ENCODE measurements at places on chromosomes 5 and 9.
A peak's percentile ranks its signal among the peaks of the same experiment; 100 is the strongest.

- DNase-seq: no peak
Measured at GRCh38 chr5:36957953-36958537, 81.5 kb downstream of the NIPBL start.

DNA sequence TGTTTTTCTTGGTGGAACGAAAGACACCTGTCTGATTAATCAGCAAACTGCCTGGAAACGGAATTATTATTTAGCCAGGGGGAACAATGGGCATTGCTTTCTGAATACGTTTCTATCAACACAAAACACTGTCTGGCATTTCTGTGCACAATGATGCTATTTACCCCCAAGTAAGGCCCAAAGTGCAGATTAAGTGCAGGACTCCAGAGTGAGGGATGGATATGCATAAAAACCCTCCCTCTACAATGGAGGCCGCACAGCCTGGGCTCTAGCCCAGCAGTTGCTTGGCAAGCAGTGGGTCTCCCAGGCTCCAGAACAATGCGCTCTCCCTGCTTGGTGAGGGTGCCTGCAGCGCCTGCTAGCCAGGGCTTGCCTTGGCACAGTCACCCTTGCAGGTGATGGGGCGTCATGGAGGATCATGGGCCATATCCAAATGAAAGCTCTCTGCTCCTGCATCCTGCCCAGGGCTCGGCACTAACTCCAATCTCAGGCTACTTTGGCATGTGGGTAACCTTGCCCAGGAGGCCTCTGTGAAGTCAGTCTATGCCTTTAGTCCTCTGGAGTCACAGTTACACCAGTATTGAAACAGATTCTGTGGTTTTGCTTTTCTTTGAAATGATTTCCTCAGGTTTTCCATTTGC is 11.5 kb upstream of the SPATA24 start:
- no peak for DNase-seq

GRCh38 chr9:95411054-95411892 is 93.8 kb upstream of the FANCC start:
- no peak for DNase-seq

DNA sequence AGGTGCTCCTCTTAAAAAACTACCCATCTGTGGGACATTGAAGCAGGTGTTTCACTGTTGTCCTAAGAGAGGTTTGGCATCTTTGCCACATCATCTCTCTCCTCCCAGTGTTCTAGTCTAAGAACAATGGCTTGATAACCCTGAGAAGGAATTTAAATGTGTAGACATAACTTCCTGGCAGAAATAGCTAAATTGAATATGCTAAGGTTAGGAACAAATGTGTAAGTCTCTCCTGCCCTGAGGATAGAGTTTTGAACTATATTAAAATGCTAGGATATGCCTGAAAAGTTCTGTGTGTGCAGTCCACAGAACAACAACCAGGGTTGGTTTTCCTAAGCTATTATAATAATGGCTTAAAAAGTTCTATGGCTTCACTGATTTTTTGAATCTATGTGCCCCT is 106.6 kb downstream of the LRRC70 start:
- DNase-seq: no peak

DNA sequence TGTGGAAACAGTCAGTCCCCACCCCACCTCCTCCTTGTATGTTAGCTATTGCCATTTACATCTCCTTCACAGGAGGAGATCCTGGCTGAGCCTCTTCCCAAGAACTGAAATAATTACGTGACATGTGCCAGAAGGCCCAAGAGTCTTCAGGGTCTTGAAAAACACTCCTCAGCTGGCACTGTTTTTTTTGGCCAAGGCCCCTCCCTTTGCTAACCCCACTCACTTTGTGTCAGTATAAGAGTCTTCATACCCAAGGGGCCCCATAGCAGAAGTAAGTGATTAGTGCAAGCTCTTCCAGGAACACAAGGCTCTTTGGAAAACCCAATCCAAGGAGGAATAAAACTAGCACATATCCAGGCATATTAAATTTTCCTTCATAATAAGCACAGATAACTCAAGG is 5.7 kb upstream of the LARP1 start:
- DNase-seq: no peak

DNA sequence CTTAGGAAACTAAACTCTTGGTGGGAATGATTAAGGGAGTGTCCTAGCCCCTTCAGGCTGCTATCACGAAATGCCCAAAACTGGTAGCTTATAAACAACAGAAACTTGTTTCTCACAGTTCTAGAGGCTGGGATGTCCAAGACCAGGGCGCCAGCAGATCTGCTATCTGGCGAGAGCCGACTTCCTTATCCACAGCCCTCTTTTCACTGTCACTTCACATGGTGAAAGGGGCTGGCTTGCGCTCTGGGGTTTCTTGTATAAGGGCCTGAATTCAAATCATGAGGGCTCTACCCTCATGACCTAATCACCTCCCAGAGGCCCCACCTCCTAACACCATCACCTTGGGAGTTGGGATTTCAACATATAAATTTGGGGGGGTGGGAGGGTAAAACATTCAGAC is 49.1 kb downstream of the IPPK start:
- no peak for DNase-seq

DNA sequence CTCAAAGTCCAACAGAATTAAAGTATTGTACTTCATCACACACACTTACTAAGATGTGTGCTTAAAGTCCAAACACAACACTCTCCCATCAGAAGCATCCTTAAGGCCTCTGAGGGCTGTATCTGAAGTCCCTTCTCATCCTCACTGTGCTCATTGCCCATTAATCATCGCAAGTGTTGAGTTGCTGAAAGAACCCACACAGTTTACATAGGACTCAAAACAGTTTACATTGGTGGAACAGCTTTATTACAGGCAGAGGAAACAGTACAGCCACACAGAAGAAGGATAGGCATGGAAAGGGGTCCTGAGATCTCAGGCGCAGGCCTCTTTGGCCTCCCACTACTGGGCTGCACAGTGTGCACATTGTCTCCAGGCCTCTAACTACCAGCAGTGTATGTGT is 113.4 kb downstream of the CMYA5 start:
- no peak for DNase-seq

DNA sequence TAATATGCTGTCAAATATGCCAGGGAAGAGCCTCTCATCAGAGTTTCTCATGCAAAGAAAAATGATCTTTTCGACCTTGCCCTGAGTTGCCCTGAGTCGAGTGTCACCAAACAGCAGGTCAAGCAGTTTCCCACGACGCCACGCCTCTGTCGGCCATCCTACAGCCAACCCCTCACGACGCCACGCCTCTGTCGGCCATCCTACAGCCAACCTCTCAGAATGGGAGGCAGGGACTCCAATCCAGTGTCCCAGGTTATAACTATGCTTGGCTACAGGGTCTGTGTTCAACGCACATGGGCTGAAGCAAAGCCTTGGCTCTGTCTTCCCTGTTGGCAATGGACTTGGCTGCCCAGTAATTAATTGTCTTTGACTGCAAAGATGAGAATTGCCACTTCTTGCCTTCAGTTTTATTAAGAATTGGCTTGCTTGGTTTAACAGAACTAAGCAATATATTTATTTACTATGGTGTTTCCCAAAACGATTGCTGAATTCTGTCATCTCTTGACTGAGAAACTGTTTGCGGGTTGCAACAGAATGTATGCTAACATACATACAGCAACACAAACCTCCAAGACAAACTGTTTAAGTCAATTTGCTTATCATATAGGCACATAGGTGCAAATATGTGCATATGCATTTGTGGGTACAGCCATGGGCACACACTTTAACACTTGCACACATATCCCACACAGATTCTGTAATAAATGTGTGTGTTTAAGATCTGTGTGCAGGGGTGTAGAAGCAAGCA is 352.9 kb downstream of the GLIS3 start:
- DNase-seq: no peak

GRCh38 chr9:121289772-121290370 is 21.9 kb downstream of the GSN start:
- DNase-seq: no peak

GRCh38 chr5:142317753-142318152 is 7.1 kb downstream of the SPRY4 start:
- DNase-seq: no peak

- no peak for DNase-seq
Measured at GRCh38 chr5:53321073-53321472, 159.4 kb upstream of the FST start.

- no peak for DNase-seq
Measured at GRCh38 chr9:13502484-13502883, 223.0 kb upstream of the MPDZ start.

GRCh38 chr5:56800186-56800585 is 15.2 kb upstream of the MAP3K1 start:
- DNase-seq: no peak

GRCh38 chr5:153491856-153492255 is 1.4 kb downstream of the GRIA1 start:
- DNase-seq: no peak

DNA sequence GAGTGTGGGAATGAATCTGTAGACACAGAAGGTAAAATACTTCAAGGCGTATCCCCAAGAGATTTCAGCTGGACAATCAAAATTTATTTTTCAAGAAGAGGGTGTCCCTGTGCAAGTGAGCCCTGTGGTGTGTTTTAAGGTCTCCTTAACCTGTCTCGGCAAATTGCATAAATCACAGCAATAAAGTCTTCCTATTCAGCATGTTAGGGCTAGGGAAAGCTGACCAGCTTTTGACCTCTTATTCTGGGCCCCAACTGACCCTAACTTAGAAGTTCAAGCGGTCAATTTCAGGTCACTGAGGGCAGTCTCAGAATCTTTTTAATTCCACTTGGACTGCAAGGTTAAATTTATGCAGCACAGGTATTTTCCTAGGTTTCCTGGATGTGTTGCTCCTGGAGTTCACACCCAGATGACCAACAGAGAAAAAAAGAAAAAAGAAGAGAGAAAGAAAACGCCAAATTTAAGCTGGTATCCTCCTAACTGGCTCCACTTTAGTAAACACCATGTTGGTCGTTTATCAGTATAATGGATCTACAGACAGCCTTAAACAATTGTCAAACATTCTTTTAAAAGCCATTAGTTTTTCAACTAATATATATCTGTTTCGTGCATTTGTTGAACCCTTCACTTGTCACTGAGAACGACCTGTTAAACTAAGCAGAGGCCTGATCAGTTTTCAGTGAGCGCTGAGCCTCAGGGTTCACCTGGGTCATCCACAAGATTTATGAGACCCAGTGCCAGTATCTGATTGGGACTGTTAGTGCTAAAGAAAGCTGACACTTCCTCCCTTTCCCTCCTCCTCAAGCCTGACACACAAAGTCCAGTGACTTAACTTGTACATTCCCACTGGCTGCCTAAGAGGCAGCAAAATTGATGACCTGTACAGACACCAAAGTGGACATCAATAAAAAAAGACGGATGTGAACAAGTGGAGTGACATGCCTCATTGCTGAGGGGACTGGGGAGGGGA is 546.1 kb downstream of the NR2F1-AS1 start:
- DNase-seq: no peak

DNA sequence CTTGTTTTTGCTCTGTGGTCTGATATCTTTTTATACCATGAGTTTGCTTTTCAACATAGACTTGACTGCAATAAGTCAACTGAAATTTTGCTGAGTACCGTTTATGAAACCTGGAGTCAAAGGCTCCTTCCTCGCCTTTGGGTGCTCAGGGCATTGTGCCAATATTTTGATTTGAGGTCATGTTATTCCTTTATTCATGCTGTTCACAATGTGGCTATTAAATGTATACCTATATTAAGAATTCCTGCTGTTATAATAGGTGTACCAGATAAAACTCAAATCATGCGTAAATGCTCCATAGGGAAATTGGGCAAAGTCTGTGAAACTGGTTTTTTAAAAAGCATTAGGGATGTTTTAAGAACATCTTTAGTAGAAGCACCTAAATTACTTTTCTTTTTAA is 334.0 kb upstream of the NUDT12 start:
- no peak for DNase-seq

DNA sequence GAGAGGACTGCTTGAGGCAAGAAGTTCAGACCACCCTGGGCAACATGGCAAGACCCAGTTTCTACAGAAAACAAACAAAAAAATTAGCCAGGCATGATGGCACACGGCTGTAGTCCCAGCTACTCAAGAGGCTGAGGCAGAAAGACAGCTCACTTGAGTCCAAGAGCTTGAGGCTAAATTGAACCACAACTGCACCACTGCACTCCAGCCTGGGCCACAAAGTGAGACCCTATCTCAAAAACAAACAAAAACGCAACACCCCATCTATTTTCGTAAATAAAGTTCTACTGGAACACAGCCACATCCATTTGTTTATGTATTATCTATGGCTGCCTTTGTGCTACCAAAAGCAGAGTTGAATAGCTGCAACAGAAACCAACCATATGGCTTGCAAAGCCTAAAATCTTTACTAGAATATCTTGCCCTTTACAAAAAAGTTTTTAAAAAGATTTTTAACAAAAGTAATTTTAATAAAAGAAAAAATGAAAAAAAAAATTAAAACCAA is 67.5 kb downstream of the SETX start:
- no peak for DNase-seq

GRCh38 chr9:16310278-16311110 is 560.0 kb downstream of the BNC2 start:
- no peak for DNase-seq

DNA sequence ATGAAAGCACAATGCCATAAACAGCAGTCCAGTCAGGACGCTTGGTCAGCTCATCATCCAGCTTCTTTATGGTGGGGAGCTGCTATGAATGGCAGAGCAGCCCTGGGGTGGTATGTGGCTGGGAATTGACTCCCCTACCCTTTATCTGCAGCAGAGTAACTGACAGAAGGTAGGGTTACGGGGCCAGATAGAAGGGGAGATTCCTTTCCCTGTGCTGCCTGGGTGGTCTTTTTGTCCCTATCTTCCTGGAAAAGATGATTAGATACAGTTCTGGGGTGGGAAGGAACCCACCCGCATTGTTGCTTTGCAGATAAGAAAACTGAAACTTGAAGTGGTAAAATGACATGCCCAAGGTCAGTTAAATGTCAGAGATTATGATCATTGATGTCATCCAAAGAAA is 405.5 kb downstream of the ARHGEF28 start:
- DNase-seq: no peak

- DNase-seq: peak; percentile 4
Measured at GRCh38 chr9:4099976-4100735, 199.7 kb downstream of the GLIS3 start.

- DNase-seq: no peak
Measured at GRCh38 chr5:112534611-112535255, 115.7 kb upstream of the EPB41L4A start.

DNA sequence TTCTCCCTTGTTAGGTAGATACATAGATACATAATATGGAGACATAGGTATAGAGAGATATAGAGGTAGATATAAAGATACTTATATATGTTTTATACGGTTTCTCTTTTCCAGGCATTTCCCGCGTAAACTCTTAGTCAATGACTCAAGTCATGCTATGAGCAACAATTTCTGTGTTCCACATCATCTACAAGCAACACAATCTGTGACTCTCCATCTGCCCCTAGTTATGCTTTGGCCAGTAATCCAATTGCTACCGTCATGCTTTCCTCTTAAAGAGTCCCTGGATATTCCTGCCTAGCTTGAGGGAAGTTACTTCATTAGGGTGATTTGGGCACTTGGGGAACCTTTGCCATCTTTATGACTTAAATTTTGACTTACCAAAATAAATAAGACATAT is 129.0 kb upstream of the ADAMTS16 start:
- no peak for DNase-seq

- no peak for DNase-seq
Measured at GRCh38 chr5:149913436-149914419, 30.9 kb downstream of the PDE6A start.

- no peak for DNase-seq
Measured at GRCh38 chr5:80189201-80189600, 66.6 kb downstream of the SERINC5 start.

All from stimulated activated CD4-positive, alpha-beta T cell treated with anti-CD3 and anti-CD28 coated beads, Interleukin-2, amount 100 ng/mL, for 24 hours (primary cell).